ENCODE measurements at places on chromosomes 7 and 10. TPM values are rescaled to one million over a fixed set of nuclear protein-coding genes. Genes with fewer than 3 reads are reported as not detected.

DNA sequence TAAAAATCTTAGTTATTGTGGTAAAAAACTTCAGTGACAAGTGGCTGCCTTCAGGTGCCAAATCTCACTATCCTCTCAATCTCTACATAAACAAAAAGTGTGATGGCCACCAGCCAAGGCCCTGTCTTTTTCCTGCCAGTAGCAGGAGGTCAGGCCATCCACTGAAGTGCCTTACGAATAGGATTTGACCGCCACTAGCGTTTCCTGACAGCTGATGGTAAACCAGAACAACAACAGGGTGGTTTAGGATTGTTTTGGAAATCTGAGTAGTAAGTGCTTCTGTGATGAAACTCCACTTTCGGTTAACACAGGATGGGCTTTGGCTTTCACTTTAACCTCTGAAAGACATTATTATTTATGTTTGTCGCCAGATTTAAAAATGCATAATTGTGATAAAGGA lies 55.7 kb upstream of the OGDHL start:
- DNase-seq: no peak

- DNase-seq: no peak
Measured at GRCh38 chr7:82527851-82528250, 84.3 kb upstream of the CACNA2D1 start.

GRCh38 chr7:40784176-40784575 lies 649.4 kb downstream of the SUGCT start:
- DNase-seq: no peak

DNA sequence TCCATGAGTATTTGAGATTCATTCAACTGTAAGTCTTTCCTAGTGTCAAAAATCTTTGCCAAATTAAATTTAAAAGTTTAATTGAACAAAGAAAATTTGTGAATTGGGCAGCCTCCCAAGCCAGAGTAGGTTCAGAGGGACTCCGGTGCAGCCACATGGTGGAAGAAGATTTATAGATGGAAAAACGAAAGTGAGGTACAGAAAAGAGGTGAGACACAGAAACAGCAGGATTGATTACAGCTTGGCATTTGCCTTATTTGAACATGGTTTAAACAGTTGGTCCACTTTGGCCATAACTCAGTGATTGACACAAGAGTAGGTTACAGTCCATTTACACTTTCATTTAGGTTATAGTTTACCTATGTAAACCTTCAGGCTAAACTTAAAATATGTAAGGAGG lies 465.8 kb downstream of the ARL4A start:
- no peak for DNase-seq

DNA sequence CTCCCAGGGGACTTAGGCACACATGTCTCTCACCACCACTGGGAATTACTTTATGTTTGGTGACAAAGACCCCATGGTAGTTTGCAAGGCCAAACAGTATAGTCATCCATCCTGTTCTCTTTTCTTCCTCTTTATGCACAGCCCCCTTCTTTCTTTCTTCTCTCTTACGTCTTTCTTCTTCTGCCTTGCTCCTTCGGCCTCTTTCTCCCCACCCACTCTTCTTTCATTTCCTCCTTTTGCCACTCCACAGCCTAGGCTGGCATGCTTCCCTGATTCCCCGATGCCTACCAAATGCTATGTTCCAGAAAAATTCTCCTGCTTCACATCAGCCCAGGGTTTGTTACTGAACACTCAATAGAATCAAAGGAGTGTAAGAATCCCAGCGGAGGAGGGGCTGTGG lies 62.4 kb upstream of the MKLN1 start:
- DNase-seq: no peak

- no peak for DNase-seq
Measured at GRCh38 chr10:57338823-57339558, 928.7 kb downstream of the IPMK start.

- DNase-seq: no peak
Measured at GRCh38 chr10:30840395-30841050, 191.1 kb downstream of the ZNF438 start.

- DNase-seq: no peak
Measured at GRCh38 chr7:69696054-69696591, 97.8 kb downstream of the AUTS2 start.

- no peak for DNase-seq
Measured at GRCh38 chr10:34413214-34413613, 401.9 kb downstream of the PARD3 start.

DNA sequence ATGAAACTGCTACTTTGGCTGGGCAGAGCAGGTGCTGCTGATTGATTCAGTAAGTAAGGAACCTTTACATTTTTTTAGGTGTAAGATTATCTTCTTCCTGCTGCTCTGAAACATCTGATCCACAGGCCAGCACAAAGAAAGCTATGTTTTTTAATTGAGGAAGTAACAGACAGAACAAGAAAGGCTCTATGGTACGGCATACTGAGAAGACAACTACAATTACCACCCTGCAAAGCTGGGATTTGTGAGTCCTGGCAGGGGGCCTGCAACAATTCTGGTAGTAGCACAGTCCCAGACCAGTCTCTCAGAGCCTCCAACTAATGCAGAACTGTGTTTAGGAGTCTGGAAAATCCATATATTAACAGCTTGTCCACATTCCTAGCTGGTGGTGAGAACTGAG lies 103.0 kb upstream of the LRRTM3 start:
- DNase-seq: no peak

Gene RAPGEF5
- total RNA-seq: 18.7 TPM

Gene RADIL
- total RNA-seq: 5.9 TPM

Gene SPDYE6
- 0.33 TPM for total RNA-seq

Gene KIF11
- 1.6 TPM for total RNA-seq

Gene EPC1
- 49.4 TPM for total RNA-seq

Gene PAPOLB
- 0.33 TPM for total RNA-seq

Gene TAS2R3
- 2.2 TPM for total RNA-seq

Gene CYP3A7
- 1.5 TPM for total RNA-seq

Gene FOXI2
- not detected for total RNA-seq

Gene UFSP1
- total RNA-seq: 3.7 TPM

Gene PHKG1
- 4.3 TPM for total RNA-seq

Gene TMEM176A
- total RNA-seq: 66.5 TPM

Gene INTS1
- total RNA-seq: 27.5 TPM

Gene PNLIPRP3
- 0.29 TPM for total RNA-seq
